PC-3 (cell line): ENCODE measurements at places on chromosomes 6 and 20.

GRCh38 chr20:60010689-60011458, 52.7 kb downstream of the CDH26 start:
- no peak for DNase-seq

DNA sequence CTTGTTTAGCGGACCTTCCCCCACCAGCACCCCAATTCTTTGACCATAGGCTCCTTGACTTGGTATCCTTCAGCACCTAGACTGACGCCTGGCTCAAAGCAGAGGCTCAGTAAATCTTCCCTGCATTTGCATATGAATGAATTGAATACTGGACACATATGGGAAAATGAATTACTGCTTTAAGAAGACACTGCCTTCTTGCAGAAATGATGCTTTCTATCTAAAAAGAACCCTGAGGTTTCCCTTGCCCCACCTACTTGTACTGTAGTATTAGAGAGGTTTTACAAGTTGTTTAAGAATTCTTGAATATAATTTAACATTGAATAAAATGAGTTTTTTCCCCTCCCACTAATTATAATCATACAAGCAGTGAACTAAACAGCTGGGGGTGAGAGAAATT, 190.7 kb downstream of the SAMD5 start:
- no peak for DNase-seq

DNA sequence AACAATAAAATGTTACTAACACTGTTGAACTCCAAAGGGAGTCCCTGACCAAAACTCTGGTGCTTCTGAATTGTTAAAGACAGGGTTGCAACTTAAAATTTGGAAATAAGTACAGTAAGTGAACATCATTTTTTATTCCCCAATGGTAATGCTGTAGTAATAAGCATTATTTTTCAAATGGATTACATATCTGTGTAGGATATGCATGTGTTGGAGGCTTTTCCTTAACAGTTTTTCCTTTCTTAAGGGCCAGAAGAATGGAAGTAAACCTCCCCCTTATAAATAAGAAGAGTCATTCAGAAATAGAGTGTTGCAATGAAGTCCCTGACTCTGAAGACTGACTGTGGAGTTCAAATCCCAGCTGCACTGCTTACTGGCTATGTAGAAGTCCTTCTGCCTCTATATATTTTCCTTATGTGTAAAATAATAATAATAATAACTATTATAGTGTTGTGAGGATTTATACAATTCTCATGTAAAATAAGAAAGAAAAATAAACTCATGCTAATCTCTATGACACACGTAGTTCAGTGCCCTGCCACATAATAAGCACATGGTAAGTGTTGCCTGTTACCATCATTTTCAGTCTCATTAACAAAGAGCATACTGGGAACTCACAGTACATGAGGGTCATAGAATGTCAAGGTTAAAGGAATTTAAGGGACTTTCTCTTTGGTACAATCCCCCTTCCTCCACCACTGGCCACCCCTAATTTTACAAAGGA, 129.8 kb upstream of the SMLR1 start:
- no peak for DNase-seq

DNA sequence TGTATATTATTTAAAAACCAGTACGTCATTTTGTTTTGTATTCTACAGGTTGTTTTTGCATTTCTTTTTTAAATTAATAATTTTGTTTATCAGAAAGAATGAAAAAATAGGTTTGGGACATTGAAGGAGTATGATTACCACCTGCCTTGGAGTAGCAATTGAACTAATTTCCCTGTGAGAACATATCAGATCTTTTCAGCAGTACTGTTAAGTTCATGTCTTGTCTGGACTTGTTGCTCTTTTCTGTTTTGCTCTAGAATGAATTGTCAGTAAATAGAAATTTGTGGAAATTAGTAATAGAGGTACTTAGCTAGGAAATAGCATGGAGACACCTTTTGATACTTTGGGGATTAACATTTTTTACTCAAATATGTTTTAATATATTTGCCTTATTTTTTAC, 24.3 kb downstream of the HSF2 start:
- DNase-seq = no peak

GRCh38 chr6:79627422-79627821, 3.7 kb upstream of the SH3BGRL2 start:
- no peak for DNase-seq

GRCh38 chr6:41555326-41556300, 9.4 kb downstream of the FOXP4 start:
- DNase-seq = no peak

DNA sequence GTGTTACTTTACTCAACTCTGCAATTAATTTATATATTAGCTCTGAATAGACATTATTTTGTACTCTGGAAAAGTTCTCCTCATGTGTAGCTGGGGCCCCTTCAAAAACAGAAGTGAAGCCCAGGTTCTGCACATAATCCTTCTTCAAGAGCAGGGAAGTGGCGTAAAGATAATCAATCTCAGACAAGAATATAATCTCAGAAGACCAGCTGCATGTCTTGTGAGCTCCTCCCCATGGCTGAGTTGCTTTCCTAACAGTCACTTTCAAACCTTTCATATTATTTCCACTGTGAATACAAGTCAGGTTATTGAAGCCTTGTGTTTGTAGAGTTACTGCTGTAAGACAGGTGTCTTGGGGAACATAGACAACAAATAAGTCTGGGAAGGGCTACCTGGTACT, 691.9 kb downstream of the RFPL4B start:
- DNase-seq = no peak

DNA sequence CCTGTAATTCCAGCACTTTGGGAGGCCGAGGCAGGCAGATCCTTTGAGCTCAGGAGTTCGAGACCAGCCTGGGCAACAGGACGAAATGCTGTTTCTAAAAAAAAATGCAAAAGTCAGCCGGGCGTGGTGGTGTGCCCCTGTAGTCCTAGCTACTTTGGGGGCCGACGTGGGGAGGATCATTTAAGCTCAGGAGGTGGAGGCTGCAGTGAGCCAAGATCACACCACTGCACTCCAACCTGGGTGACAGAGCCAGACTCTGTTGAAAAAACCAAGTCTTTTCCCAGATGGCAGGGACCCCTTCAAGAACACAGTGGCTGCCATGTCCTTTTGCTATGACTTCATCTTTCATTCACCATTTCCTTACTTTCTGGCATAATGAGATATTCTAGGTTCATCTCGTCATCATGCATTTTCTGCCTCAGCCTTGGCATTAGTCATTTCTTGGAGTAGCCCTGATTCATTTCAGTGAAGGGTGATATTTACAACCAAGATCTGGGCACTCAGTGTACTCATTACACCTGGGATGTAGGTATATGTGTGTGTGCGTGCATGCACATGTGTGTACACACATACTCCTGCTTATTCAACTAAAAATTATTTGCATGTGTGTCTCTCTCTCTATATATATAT, 61.4 kb upstream of the TOX2 start:
- peak; percentile 42 for DNase-seq

- no peak for DNase-seq
These were observed 52.5 kb downstream of the PRND start for GRCh38 chr20:4774207-4774606.

- DNase-seq = no peak
These were observed 19.0 kb upstream of the GSTA4 start for GRCh38 chr6:53014063-53014462.

- no peak for DNase-seq
These were observed 3.3 kb upstream of the CNKSR3 start for GRCh38 chr6:154513601-154514320.

GRCh38 chr20:22070610-22071058, 365.2 kb downstream of the PAX1 start:
- DNase-seq = no peak

DNA sequence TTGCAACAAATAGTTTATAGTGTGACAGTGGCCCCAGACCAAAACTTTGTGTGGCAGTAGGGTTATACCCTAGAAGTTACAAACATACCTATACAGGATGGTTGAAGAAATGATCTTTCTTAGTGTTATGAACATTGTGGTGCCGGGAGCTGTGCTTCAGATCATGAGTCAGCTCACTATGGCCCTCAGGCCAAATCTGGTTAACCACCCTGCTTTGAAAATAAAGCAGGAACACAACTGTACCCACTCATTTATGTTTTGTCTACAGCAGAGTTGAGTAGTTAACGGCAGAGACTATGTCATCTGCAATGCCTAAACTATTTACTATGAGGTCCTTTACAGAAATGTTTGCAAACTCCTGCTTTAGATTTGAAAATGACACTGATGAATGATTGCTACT, 24.3 kb downstream of the AKAP7 start:
- DNase-seq = peak; percentile 70

DNA sequence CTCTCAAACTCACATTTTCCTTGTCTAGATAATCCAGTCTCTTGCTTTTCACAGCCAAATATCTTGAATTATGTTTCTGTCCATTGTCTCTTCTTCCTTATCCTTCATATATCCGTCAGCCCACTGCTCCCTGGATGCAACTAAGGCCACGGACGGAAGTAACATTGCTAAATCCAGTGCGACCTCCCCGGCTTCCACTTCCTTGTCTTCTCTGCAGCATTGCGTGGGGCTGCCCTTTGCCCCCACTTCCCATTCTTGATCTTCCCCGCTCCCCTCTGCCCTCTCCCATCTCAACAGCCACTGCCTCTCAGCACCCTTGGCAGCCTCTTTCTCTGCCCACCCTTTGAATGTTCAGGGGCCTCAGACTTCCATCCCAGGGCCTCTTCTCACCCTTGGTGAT, 190.4 kb upstream of the UST start:
- DNase-seq = no peak

DNA sequence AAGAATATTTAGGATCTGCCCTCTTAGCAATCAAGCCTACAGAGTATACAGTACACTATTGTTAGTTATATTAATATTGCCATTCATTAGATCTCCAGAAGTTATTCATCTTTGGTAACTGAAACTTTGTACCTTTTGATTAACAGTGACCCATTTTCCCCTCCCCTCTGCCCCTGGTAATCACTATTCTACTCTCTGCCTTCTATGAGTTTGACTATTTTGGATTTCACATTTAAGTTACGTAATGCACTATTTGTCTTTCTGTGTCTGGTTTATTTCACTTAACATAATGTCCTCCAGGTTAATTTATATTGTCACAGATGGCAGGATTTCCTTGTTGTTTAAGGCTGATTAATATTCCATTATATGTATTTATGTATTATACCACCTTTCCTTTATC, 86.0 kb upstream of the TINAG start:
- DNase-seq = no peak

- DNase-seq = no peak
These were observed 318.6 kb downstream of the LRFN2 start for GRCh38 chr6:40268614-40269013.

- no peak for DNase-seq
These were observed 14.2 kb downstream of the SLX4IP start for GRCh38 chr20:10449270-10449669.

DNA sequence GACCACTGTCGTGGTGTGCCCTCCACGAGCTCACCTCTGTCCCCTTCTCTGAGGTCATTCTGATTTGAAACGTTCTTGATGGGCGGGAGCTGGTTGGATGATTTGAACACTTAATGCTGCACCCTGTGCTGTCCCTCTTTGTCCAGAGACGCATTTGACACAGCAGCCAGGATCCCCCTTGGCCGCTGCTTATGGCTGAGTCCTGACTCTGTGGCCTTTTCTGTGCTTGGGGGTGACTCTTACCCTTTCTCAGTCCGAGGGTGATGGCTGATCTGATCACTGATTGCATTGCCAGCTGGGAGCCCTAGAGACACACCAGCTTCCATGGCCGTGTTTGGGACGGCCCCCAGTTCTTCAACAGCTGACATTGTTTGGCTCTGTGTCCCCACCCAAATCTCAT, 43.5 kb upstream of the FRMD1 start:
- DNase-seq = no peak

GRCh38 chr6:160767647-160768019, 65.6 kb downstream of the PLG start:
- DNase-seq = no peak

DNA sequence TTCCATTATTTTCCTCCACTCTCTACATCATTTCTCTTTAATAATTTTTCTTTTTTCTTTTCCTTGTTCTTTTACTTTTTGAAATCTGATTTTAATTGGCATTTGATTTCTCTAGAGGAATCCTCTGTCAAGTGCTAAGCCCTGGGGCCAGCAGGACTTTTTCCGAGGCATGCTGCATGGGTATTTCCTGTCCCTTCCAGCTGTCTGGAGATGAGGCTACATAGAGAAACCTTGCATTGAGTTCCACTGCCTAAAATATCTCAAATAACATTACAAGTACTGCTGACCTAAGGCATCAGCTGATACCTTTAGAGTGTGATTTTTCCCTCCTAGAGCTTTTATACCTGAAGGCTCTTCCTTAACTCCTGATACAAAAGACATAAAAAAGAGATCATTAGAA, 6.2 kb downstream of the RNF217 start:
- DNase-seq = no peak

GRCh38 chr20:348972-349841, 2.3 kb downstream of the NRSN2 start:
- DNase-seq = no peak

GRCh38 chr6:147166360-147166944, 37.8 kb upstream of the STXBP5 start:
- no peak for DNase-seq

- no peak for DNase-seq
These were observed 34.8 kb upstream of the UST start for GRCh38 chr6:148711833-148712654.

DNA sequence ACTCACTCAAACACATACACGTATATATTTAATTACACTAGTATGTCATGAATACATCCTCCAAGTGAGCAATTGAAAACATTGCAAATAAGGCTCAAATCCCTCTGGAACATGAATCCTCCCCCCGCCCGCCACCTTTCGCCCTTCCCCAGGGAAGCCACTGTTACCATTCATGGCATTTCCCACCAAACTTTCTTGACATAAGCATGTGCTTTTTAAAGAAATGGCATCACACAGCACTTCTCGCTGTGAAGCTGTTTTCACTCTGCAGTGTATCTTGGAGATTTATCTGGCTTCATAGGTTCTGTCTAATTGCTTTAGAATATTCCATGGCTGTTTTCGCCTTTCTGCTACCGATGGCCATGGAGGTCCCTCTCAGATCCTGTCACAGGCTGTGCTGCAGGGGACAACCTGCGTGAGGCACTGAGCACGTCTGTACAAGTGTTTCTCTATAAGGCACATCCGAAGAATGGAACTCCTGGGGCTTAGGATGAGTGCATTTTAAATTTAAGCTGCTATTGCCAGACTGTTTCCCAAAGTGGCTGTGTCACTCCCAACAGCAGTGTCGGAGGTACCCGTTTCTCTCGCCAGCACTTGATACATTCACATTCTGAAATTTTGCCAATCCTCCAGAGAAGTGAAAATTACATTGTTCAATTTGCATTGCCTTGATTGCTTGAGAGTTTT, 22.2 kb upstream of the PHACTR3 start:
- no peak for DNase-seq

DNA sequence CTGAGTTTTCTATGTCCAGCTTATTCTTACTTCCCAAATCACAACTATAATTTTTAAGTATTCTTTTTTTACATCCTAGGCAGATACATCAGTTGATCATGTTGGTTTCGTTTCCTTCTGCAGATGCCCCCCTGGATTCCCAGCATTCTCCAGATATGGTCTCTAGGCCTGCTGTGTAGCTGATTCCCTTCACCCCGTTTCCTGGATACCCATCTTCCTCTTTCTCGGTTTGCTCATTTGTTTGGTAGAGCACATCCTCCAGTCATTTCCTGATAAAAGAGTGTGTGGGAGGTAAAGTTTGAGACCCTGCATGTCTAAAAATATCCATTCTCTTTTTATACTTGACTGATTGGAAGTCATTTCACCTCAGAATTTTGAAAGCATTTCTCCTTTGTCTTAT, 66.4 kb downstream of the ANKS1A start:
- DNase-seq = no peak

- peak; percentile 83 for DNase-seq
These were observed 166.6 kb downstream of the PLCB4 start for GRCh38 chr20:9235518-9235917.

- DNase-seq = no peak
These were observed 62.3 kb downstream of the MAP7 start for GRCh38 chr6:136487759-136488425.
